ENCODE measurements at places on chromosomes 1 and 21. TPM values are rescaled to one million over a fixed set of nuclear protein-coding genes. Genes with fewer than 3 reads are reported as not detected.
A peak's percentile ranks its signal among the peaks of the same experiment; 100 is the strongest.

DNA sequence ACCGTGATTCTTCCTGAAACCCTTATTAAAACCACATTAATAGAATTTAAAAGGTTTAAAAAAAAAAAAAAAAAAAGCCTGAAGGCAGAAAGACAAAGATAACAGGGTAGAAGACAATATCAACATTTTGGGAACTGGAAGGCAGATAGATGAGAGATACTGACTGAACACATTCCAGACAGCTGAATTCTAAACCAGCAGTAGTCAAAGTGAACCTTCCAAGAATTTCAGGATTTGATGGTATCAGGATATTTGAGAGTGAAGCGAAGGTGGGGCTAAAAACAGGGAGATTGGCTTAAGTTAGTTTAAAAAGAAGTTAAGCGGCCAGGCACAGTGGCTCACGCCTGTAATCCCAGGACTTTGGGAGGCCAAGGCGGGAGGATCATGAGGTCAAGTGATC lies 5.3 kb upstream of the CXADR start:
- no peaks in the 10 kb centered on the region for H3K4me1 ChIP-seq
- H3K36me3 ChIP-seq, result no peaks in the 10 kb centered on the region
- DNase-seq, result no peak
- no peaks in the 10 kb centered on the region for H3K27me3 ChIP-seq

- H3K27me3 ChIP-seq, result no peaks in the 10 kb centered on the region
- H3K36me3 ChIP-seq, result no peaks in the 10 kb centered on the region
- no peak for DNase-seq
- H3K4me3 ChIP-seq, result no peak overlapping the region
- H3K27ac ChIP-seq, result no peak overlapping the region
Observed at GRCh38 chr1:237901299-237901934, 10.7 kb upstream of the ZP4 start.

- peak overlapping the region; percentile 98 for H3K27ac ChIP-seq
- peak; percentile 94 for DNase-seq
- no peaks in the 10 kb centered on the region for H3K27me3 ChIP-seq
- no peaks in the 10 kb centered on the region for H3K36me3 ChIP-seq
Observed at GRCh38 chr1:234978397-234979295, 150.0 kb downstream of the TOMM20 start.

DNA sequence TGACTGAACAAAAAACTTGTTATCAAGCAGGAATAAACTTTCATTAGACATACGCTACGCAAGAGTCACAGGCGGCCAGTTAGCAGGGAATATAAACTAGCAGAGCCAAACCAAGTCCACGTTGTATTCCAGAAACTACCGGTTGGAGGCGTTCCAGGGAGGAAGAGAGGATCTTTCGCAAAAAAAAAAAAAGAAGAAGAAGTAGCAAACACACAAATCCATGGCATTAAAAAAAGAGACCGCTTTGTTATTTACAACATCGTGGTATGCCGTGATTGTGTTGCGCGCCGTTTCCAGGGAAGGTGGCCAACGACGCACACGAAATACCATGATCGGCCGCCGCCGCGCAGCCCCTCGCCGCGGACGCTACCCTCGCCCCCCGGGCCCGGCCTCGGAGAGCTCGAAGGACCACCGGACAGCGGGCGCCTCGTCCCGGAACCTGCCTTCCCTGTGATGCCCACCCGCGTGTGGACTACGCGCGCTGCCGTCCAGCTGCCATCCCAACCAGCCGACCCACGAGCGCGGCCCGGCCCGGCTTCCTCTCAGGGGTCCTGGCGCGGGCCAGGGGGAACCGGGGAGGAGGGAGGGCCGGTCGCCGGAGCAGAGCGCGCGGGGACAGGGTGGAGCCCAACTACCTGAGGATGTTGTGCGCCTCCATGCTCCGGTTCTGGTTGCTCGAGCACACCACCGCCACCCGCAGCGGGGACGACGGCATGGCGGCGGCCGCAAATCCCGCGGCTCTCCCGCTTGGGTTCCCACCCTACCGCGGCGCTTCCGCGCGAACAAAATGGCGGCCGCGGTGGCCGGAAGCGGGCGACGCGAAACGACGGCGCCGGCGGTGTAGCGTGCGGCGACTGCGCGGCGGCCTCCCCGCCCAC lies 581 bp downstream of the SSU72 start:
- peak overlapping the region; percentile 82 for H3K27ac ChIP-seq
- no peaks in the 10 kb centered on the region for H3K27me3 ChIP-seq
- H3K36me3 ChIP-seq, result peaks cover 11% of the 10 kb centered on the region
- H3K4me3 ChIP-seq, result peak overlapping the region; percentile 98
- no peaks in the 10 kb centered on the region for H3K4me1 ChIP-seq

DNA sequence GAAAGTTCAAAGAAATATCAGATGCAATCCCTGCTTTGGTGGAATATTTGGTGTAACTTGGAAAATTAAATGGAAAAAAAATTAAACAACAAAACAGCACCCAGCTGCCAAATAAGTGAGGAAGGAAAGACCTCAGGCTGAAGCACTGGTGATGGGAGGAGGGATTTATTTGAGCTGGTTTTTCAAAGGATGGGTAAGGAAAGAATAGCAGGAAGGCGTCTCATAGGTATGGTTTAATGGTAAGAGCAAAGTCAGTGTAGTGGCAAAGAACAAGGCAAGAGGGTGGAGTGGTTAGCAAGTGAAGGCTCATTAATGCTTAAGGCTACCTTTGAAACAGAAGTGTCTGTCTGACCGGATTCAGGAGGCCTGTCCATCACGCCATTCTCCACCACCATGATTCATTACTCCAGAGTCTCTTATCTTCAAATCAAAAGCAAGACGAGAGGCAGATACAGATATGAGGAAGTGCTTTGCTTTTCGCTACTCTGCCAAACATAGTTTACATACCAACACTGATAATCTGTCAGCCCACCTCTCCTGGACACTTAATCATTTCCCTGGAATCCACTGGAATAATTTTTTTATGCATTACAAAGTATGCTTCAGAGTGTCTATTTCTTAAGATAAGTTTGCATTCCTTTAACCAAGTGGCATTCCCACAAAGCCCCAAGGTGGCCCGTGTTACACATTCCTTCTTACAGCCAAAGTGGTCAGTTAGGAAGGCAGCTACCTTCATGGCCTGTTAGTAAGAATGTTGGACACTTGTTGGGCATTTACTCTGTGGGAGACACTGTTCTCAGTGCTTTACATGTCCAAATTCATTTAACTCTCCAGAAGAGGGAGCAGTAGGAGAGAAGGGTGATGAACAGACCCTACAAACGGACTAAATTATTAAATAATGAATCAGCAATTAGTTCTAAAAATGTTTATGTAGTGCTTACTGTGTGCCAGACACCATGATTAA lies 146.6 kb downstream of the ROR1 start:
- no peaks in the 10 kb centered on the region for H3K27me3 ChIP-seq
- H3K4me3 ChIP-seq, result no peak overlapping the region
- DNase-seq, result no peak
- no peaks in the 10 kb centered on the region for H3K36me3 ChIP-seq

DNA sequence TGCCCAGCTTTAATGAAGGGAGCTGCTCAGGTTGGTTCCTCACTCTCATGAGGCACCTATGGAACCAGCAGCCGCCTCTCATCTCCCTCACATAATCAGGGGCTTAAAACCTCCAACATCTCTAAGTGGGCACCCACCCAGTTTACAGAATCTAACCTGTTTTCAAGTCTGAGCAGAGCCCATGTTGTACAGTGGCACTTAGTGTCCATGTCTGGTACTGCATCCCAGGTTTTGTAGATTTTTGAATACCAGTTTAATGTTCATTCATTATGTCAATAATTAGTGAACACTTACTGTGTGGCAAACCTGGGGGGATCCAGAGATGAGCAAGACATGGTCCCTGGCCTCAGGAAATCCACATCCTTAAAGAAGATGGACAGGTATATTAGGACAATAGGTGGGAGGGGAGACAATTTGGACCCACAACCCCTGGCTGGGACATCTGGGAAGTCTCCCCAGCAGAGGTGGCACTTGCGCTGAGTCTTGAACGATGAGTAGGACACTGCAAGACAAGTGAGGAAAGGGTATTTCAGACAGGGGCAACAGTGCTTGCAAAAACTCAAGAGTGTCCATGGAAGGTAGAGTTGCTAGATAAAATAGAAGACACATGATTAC lies 83.3 kb downstream of the LACTBL1 start:
- DNase-seq, result no peak
- H3K4me1 ChIP-seq, result no peaks in the 10 kb centered on the region
- no peak overlapping the region for H3K4me3 ChIP-seq
- no peaks in the 10 kb centered on the region for H3K36me3 ChIP-seq

DNA sequence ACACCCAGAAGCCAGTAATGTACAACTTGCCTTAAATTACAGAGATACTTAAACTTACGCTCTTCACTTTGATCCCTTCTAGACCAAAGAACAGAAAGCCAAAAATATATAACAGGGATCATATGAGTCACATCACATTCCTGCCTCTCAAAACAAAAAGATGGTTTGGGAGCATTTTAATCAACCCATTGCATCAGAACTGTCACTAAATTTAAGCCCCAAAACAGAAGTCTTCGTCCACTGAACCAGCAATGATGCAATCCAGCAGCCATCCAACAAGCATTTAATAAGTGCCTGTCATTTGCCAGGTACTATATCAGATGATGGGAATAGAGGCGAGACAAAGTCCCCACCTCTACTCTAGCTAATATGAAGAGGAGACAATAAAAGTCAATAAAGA lies 42.7 kb upstream of the GLIS1 start:
- no peak overlapping the region for H3K4me3 ChIP-seq
- H3K4me1 ChIP-seq, result no peaks in the 10 kb centered on the region
- peaks cover 13% of the 10 kb centered on the region for H3K36me3 ChIP-seq
- no peaks in the 10 kb centered on the region for H3K27me3 ChIP-seq
- no peak for DNase-seq

- no peaks in the 10 kb centered on the region for H3K27me3 ChIP-seq
- H3K36me3 ChIP-seq, result peaks cover 1% of the 10 kb centered on the region
- DNase-seq, result no peak
- H3K4me3 ChIP-seq, result no peak overlapping the region
- peaks cover 11% of the 10 kb centered on the region for H3K4me1 ChIP-seq
- no peak overlapping the region for H3K27ac ChIP-seq
Observed at GRCh38 chr1:6891781-6892579, 106.7 kb downstream of the CAMTA1 start.

- H3K36me3 ChIP-seq, result no peaks in the 10 kb centered on the region
- no peak for DNase-seq
- H3K4me3 ChIP-seq, result no peak overlapping the region
- H3K27ac ChIP-seq, result no peak overlapping the region
Observed at GRCh38 chr1:183231545-183231944, 45.5 kb downstream of the LAMC2 start.

DNA sequence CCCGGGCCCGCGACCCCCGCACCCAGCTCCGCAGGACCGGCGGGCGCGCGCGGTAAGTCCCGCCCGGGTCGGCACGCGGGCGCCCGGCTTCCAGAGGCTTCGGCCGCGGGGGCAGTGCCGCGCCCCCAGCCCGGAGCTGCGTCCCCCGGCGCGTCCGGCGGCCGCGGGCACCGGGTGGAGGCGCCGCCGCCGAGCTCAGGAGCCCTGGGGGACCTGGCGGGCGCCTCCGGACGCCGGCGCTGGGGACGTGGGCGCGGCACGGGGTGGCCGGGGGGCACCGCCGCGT lies 227 bp downstream of the NBL1 start:
- no peaks in the 10 kb centered on the region for H3K36me3 ChIP-seq
- no peak overlapping the region for H3K27ac ChIP-seq
- H3K4me1 ChIP-seq, result peaks cover 3% of the 10 kb centered on the region
- H3K4me3 ChIP-seq, result 0 out of 2 replicates have a peak overlapping the region, but pooled peaks have one; percentile 68
- peaks cover 6% of the 10 kb centered on the region for H3K27me3 ChIP-seq

The SUSD4 gene
- 0.33 TPM for total RNA-seq

The F3 gene
- total RNA-seq, result 0.33 TPM

- no peak overlapping the region for H3K4me3 ChIP-seq
- peaks cover 12% of the 10 kb centered on the region for H3K27me3 ChIP-seq
- no peak overlapping the region for H3K27ac ChIP-seq
- H3K36me3 ChIP-seq, result no peaks in the 10 kb centered on the region
Observed at GRCh38 chr1:155123801-155124200, 3.9 kb upstream of the EFNA1 start.

DNA sequence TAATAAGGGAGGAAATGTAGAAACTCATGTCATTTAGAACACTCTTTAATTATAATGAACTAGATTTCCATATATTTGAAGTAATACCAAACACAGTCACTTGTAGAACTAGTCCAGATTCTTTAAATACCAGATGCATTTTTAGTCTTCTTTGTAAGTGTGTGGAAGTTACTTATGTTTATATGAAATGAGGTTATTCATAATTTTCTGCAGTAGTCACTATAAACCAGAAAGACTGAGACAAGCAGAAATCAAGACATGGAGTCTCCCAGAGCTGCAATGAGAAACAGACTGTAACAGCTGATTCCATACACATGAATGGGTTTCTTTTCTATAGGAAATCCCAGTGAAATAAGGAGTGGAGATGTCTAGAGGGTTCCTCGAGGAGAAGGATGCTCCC lies 216.6 kb upstream of the ZP4 start:
- H3K36me3 ChIP-seq, result no peaks in the 10 kb centered on the region
- H3K4me1 ChIP-seq, result no peaks in the 10 kb centered on the region
- no peaks in the 10 kb centered on the region for H3K27me3 ChIP-seq
- DNase-seq, result no peak
- no peak overlapping the region for H3K4me3 ChIP-seq
- H3K27ac ChIP-seq, result no peak overlapping the region

- no peaks in the 10 kb centered on the region for H3K4me1 ChIP-seq
- H3K27ac ChIP-seq, result no peak overlapping the region
- H3K27me3 ChIP-seq, result no peaks in the 10 kb centered on the region
- H3K4me3 ChIP-seq, result no peak overlapping the region
- DNase-seq, result no peak
Observed at GRCh38 chr1:157025856-157026255, 19.7 kb downstream of the ARHGEF11 start.

DNA sequence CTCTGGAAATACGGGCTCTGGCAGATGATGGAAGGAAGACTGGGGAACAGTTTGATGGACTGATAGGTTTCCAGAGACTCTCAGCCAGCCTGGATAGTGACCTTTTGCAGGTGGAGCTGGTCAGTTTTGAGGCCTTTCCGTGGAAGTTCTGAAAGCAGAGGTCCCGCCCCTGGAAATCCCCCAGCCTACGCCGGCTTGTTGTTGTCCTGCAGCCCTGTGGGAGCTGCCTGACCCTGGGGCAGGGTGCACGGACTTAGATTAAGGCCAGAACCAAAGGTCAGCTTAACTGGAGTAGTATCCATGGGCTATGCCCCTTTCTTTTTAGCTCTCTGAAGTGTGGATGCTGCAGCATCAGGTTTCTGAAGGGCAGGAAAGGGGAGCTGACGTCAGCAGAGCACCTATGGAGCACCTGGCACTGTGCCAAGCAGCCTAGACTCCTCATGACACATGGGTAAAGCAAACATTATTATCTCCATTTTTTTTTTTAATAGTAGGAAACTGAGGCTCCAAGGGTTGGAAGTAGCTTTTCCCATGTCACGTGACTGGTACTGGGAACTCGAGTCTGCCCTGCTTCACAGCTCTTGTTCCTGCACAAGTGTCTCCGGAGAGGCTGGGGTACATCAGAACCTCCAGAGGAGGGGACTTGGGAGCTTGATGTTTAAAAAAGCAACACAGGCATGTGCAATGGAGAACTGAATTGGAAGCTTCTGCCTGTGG lies 38.5 kb downstream of the IER5 start:
- no peak overlapping the region for H3K27ac ChIP-seq
- no peaks in the 10 kb centered on the region for H3K27me3 ChIP-seq
- H3K4me1 ChIP-seq, result peaks cover 65% of the 10 kb centered on the region
- DNase-seq, result no peak

The OXCT2 gene
- 1.9 TPM for total RNA-seq

GRCh38 chr1:201260236-201260590 lies 23.1 kb upstream of the PKP1 start:
- H3K27ac ChIP-seq, result no peak overlapping the region
- no peak overlapping the region for H3K4me3 ChIP-seq
- no peak for DNase-seq

All from GM12878 (cell line).